IPS DF 6.9 (cell line): ENCODE measurements at places on chromosomes 1 and 21.

DNA sequence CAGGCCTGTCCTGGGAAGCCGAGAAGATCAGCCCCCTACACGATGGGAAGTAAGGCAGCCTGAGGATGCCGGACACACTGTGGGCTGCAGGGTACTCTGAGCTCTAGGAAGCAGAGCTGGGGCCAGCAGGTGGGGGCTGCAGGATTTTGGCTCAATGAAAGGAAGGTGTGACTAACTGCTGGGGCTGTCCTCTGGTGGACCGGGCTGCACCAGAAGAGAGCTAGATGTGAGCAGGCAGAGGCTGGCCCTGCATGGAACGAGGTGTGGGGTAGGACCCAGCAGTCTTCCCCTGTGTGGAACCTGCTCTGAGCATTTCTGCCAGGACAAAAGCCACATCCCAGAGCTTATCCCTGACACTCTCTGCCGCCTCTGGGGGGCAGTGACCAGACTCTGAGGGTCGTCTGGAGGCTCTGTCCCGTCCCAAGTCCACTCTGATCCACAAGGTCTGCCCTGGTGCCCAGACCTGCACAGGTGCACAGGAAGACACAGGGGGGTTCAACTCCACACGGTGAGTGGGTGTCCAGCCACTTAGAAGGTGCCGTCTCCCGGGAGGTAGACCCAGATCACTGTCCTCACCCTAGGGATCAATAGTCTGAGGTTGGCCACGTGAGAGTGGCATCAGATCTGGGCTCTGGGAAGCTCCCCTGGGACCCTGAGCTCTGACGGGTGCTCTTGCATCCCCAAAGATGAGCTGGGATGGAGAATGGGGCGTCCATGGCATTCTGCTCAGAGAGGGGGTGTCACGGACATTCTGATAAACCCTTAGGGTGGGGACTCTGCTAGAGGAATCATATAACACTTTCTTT lies 187.6 kb upstream of the VAMP3 start:
- no peaks in the 10 kb centered on the region for H3K4me1 ChIP-seq
- no peak for DNase-seq
- no peaks in the 10 kb centered on the region for H3K36me3 ChIP-seq
- no peak overlapping the region for H3K4me3 ChIP-seq
- no peak overlapping the region for H3K27ac ChIP-seq

DNA sequence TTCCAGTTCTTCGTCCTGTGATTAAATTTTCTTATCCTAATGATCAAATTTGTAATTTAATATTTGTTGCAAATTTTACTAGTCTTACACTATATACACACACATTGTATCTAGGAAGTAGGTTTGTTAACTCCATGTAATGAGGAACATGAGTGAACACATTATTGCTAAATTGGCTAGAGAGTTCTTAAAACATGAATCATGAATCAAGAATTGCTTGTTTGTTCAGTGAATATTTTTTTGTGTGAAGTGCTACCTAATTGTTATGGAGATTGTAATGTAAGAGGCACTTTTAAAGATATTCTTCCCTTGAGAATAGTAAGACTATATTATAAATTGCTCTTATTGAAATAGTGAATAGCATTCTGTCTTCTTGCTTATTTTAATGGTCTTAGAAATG lies 4.6 kb downstream of the GPSM2 start:
- no peaks in the 10 kb centered on the region for H3K36me3 ChIP-seq
- no peak for DNase-seq
- H3K27me3 ChIP-seq: no peaks in the 10 kb centered on the region
- H3K4me1 ChIP-seq: no peaks in the 10 kb centered on the region
- H3K4me3 ChIP-seq: no peak overlapping the region

- H3K36me3 ChIP-seq: no peaks in the 10 kb centered on the region
- no peak overlapping the region for H3K4me3 ChIP-seq
- no peak overlapping the region for H3K27ac ChIP-seq
Observed at GRCh38 chr1:193676996-193677549, 490.7 kb upstream of the B3GALT2 start.

DNA sequence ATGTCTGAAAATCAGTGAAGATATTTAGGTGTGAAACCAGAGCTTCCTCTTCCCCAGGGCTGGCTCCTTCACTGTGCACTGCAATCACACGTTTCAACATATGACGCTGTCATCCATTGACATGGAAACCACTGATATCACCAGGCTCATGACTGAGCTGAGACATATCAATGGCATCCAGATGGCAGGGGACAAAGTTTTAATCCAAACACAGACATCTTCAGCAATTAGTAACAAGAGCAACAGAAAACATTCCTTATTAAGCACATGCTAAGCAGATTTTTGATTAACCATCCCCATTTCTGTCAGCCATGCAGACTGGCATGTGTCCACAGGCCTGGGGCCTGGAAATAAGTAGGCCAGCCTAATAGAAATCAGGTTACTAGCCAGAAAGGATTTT lies 108.0 kb upstream of the ADAR start:
- 0 out of 2 replicates have a peak, but pooled peaks cover 3% of the 10 kb centered on the region for H3K36me3 ChIP-seq
- no peaks in the 10 kb centered on the region for H3K4me1 ChIP-seq

DNA sequence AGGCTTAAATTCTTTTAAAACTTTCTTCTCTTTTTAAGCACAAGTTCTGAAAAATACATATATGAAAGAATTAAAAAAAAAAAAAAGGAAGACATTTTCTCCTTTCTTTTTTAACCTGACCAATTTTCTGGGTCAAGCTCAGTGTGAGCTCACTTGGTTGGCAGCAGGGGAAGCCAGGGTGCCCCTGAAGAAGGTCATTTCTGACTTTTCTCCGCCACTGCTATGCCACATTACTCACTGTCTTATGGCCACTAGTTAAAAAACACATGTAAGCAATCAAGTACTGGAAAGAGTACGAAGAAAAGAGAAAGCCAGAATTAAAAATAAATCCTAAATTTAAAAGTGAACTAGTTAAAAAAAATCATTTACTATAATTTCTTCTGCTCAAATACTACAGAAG lies 275.0 kb downstream of the NEGR1 start:
- H3K4me1 ChIP-seq: no peaks in the 10 kb centered on the region
- DNase-seq: no peak
- H3K36me3 ChIP-seq: no peaks in the 10 kb centered on the region
- H3K27ac ChIP-seq: no peak overlapping the region
- H3K27me3 ChIP-seq: no peaks in the 10 kb centered on the region

DNA sequence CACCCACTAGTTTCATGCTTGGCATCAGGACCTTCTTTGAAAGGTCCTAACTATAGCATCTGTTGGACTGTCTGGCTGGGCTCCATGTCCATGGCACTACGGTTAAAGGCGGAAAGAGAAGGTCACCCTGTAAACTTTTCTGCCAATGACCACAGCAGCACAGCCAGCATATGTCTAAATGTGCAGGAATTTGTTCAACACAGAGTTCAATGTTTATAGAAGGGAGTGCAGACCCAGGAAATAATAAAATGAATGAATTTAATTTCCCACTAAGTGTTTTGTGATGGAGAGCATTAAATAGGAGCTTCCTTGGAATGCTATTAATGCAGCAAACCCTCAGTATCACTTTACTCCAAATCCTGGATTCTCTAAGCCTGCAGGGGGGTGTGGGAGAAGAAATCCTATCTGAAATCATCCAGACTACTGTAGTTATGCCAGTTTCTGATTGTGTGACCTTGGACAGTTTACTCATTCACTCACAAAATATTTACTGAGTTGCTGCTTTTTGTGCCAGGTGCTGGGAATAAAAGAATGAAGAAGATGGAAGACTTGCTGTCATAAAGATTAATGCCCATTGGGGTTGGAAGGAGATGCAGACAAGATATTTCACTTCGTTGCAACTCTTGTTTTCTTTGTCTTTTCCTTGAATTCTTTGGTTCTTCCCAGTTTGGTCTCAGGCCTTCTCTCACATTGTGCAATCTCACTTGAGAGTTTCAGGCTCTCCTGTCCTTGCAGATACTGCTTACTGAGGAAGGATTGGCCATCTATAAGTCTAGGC lies 195.0 kb downstream of the ROR1 start:
- DNase-seq: no peak
- H3K27ac ChIP-seq: no peak overlapping the region
- H3K4me3 ChIP-seq: no peak overlapping the region
- 0 out of 2 replicates have a peak, but pooled peaks cover 2% of the 10 kb centered on the region for H3K4me1 ChIP-seq

- no peaks in the 10 kb centered on the region for H3K27me3 ChIP-seq
- H3K36me3 ChIP-seq: no peaks in the 10 kb centered on the region
- no peak overlapping the region for H3K27ac ChIP-seq
- DNase-seq: no peak
Observed at GRCh38 chr1:29396438-29397255, 160.3 kb downstream of the PTPRU start.

- H3K27ac ChIP-seq: no peak overlapping the region
- no peak overlapping the region for H3K4me3 ChIP-seq
- no peak for DNase-seq
- no peaks in the 10 kb centered on the region for H3K4me1 ChIP-seq
Observed at GRCh38 chr1:193707271-193708021, 521.0 kb upstream of the B3GALT2 start.

GRCh38 chr1:207514890-207515289 lies 18.9 kb downstream of the CR1 start:
- DNase-seq: no peak
- H3K4me1 ChIP-seq: no peaks in the 10 kb centered on the region
- H3K36me3 ChIP-seq: no peaks in the 10 kb centered on the region
- no peak overlapping the region for H3K27ac ChIP-seq
- H3K4me3 ChIP-seq: no peak overlapping the region
- H3K27me3 ChIP-seq: no peaks in the 10 kb centered on the region

GRCh38 chr1:163820226-163820625 lies 498.5 kb downstream of the NUF2 start:
- H3K36me3 ChIP-seq: no peaks in the 10 kb centered on the region
- no peak overlapping the region for H3K4me3 ChIP-seq
- H3K27ac ChIP-seq: no peak overlapping the region
- no peaks in the 10 kb centered on the region for H3K27me3 ChIP-seq

- no peaks in the 10 kb centered on the region for H3K27me3 ChIP-seq
- H3K36me3 ChIP-seq: no peaks in the 10 kb centered on the region
- H3K27ac ChIP-seq: no peak overlapping the region
- no peaks in the 10 kb centered on the region for H3K4me1 ChIP-seq
- H3K4me3 ChIP-seq: no peak overlapping the region
Observed at GRCh38 chr1:109538827-109539555, 681 bp upstream of the GPR61 start.

- H3K4me1 ChIP-seq: no peaks in the 10 kb centered on the region
- no peaks in the 10 kb centered on the region for H3K27me3 ChIP-seq
- H3K4me3 ChIP-seq: no peak overlapping the region
- no peaks in the 10 kb centered on the region for H3K36me3 ChIP-seq
Observed at GRCh38 chr1:58909914-58910681, 126.3 kb upstream of the JUN start.

DNA sequence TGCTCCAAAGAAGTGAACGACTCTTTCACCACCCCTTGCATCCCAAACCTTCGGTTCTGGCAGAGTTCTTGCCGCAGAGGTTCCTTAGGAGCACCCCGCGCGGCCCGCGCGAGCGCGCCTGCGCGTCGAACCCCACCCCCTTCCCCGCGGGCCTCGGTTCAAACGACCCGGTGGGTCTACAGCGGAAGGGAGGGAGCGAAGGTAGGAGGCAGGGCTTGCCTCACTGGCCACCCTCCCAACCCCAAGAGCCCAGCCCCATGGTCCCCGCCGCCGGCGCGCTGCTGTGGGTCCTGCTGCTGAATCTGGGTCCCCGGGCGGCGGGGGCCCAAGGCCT lies at the start of gene C1orf56:
Gene C1orf56, plus strand, starts transcription at position 161 of the 334 bp plus-strand sequence. Its CDS starts 97 bp downstream, at position 258.
- H3K27me3 ChIP-seq: no peaks in the 10 kb centered on the region
- H3K4me1 ChIP-seq: no peaks in the 10 kb centered on the region

DNA sequence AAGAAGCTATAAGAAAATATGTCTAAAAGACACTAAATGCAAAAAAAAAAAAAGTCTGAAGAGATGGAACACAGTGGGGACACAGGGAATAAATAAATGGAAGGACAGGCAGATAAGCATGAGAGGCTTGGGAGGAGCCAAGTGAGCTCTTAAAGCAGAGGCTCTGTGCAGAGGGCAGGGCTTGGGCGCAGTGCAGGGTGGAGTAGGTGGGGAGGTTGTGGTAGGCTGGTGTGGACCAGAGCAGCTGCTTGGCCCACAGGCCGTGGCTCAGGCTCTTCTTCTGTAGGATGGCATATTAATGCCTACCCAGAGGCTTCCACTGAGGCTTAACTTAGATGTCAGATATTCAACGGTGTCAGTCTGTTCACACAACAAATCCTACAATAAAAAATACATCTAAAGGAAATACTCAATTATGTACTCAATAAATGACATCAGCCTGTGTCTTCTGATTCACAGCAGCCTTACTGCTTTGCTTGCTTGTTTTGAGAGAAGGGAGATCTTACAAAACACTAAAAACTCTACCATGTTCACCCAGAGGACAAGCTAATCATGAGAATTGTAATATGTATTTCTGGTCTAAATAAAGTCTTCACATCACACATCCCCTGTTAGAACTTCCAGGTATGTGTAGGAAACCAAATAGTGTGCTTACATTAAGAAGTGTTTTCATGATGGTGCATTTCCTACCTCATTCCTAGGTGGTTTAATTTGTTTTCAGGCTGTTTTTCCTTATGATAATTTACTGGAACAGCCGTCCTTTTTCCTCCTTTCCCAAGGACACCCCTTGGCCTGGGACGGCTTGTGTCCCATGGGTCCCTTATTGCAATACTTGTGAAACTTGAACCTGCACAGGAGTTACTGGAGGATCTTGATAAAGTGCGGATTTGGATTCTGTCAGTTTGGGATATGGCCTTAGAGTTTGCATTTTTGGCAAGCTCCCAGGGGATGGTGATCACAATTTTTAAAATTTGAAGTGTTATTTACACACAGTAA lies 24.9 kb downstream of the DIP2A start:
- H3K4me1 ChIP-seq: no peaks in the 10 kb centered on the region
- no peaks in the 10 kb centered on the region for H3K27me3 ChIP-seq
- DNase-seq: no peak
- no peak overlapping the region for H3K4me3 ChIP-seq
- H3K27ac ChIP-seq: no peak overlapping the region
- H3K36me3 ChIP-seq: no peaks in the 10 kb centered on the region; the same call in 1 of the 2 replicates

DNA sequence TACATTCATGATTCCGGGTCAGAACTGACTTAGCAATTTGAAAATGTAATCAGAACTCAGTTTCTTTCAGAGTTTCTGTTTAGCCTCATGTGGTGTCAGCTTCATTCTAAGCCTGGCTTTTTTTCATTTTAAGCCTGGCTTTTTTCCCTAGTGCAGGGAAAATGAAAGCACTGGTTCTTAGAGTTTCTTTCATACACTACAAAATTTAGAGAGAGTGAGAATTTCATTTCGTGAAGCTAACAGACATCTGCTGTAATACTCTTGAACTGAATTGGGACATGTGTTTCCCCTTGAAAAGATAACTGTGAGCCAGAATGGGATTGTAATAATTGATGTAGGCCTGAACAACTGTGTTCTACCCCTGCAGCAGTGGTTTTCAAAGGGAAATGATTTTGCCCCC lies 95.3 kb upstream of the KIAA0040 start:
- H3K4me3 ChIP-seq: no peak overlapping the region
- no peaks in the 10 kb centered on the region for H3K4me1 ChIP-seq
- no peaks in the 10 kb centered on the region for H3K27me3 ChIP-seq
- H3K36me3 ChIP-seq: no peaks in the 10 kb centered on the region
- DNase-seq: no peak
